ENCODE measurements at places on chromosomes 13 and 19.

- DNase-seq, result no peak
Observed at GRCh38 chr13:37647031-37647650, 48.6 kb upstream of the POSTN start.

GRCh38 chr13:20856650-20857049 lies 45.9 kb downstream of the XPO4 start:
- DNase-seq, result no peak

GRCh38 chr13:32600890-32601289 lies 14.6 kb downstream of the PDS5B start:
- DNase-seq, result no peak

- DNase-seq, result no peak
Observed at GRCh38 chr13:35057858-35058257, 115.8 kb downstream of the NBEA start.

GRCh38 chr13:52798770-52799430 lies 49.5 kb downstream of the PCDH8 start:
- DNase-seq, result no peak

GRCh38 chr13:51676739-51677138 lies 92.5 kb downstream of the WDFY2 start:
- DNase-seq, result no peak

DNA sequence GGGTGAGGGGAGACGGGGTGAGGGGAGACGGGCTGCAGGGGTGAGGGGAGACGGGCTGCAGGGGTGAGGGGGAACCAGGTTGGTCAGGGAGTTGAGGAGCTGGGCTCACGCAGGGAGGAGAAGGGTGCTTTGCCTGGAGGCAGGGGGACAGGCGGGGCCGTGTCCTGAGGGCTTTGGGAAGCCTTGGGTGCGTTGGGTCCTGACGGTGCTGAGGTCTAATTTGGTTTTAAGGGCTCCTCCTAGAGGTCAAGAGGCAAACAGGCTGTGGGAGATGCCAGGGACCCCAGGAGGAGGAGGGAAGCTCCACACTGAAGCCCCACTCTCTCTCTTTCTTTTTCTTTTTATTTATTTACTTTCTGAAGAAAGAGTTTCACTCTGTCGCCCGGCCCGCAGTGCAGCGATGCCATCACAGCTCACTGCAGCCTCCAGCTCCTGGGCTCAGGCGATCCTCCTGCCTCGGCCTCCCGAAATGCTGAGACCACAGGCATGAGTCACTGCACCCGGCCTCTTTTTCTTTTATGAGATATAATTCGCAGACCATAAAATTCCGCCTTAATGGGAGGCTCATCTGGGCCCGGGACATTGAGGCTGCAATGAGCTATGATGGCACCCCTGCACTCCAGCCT lies 9.3 kb upstream of the MISP start:
- DNase-seq, result no peak

DNA sequence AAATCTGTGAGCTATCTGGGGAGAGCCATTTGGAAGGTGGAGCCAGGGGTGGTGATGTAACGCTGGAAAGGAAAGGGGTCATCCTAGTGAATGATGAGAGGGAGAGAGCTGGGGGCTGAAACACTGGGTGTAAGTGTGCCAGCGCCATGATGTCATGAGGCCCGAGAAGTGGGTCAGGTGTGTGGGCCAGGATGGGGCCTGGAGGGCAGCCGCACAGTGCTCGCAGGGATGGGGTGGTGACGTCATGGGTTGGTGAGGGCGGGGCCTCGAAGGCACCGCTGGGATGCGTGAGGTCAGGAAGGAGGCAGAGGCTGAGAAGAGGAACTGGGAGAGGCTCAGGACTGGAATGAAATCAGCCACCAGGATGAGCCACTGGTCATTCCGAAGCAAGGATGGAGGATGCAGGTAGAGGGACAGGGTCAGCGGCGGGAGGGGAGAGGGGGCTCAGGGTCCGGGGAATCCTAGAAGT lies 4.4 kb downstream of the CCDC61 start:
- DNase-seq, result no peak

DNA sequence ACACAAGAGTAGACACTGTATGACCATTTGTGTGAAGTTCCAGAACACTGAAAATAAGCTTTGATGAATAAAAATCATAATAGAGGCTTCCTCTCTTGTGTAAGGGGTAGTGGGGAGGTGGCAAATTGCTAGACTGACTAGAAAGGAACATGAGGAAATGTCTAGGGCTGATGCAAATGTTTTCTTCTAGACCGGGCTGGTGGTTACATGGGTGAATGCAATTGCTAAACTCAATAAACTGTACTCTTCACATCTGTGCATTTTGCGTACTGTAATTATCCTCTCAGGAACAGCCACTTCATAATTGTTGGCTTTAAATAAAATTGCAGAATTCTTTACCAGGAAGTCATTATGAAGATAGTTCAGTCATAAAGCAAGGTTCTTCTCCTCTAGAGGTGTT lies 5.2 kb upstream of the KBTBD7 start:
- DNase-seq, result no peak

DNA sequence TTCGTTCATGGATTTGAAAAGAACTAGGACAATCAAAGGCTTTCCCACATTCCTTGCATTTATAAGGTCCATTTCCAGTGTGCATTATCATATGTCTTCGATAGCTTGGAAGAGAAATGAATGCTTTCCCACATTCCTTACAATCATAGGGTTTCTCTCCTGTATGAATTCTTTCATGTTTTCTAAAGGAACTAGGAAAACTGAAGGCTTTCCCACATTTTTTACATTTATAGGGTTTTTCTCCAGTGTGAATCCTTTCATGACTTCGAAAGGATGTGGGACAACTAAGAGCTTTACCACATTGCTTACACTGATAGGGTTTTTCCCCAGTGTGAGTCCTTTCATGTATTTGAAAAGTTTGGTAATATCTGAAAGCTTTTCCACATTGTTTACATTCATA lies 19.8 kb downstream of the ZNF709 start:
- DNase-seq, result no peak

- DNase-seq, result no peak
Observed at GRCh38 chr19:40513345-40513678, 46.5 kb downstream of the SPTBN4 start.

- no peak for DNase-seq
Observed at GRCh38 chr13:73572824-73573223, 514.0 kb downstream of the KLF5 start.

DNA sequence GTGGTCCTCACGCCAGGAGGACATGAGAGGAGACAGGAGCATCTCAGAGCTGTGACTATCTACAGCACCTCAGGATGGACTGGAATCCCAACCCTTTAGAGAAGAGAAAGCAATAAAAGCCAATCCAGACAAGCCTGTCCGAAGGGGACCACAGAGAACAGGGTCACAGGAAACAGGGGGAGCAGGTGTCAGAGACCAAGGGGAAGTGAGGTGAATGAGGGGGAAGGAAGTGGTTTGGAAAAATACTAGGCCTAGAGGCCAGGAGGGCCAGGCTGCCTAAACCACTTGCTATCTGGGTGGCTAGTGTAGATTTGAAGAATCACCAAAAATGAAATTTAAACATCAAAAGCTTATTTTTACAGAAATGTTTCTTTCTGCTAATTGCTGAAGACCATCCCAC lies 16.2 kb downstream of the TMTC4 start:
- no peak for DNase-seq

DNA sequence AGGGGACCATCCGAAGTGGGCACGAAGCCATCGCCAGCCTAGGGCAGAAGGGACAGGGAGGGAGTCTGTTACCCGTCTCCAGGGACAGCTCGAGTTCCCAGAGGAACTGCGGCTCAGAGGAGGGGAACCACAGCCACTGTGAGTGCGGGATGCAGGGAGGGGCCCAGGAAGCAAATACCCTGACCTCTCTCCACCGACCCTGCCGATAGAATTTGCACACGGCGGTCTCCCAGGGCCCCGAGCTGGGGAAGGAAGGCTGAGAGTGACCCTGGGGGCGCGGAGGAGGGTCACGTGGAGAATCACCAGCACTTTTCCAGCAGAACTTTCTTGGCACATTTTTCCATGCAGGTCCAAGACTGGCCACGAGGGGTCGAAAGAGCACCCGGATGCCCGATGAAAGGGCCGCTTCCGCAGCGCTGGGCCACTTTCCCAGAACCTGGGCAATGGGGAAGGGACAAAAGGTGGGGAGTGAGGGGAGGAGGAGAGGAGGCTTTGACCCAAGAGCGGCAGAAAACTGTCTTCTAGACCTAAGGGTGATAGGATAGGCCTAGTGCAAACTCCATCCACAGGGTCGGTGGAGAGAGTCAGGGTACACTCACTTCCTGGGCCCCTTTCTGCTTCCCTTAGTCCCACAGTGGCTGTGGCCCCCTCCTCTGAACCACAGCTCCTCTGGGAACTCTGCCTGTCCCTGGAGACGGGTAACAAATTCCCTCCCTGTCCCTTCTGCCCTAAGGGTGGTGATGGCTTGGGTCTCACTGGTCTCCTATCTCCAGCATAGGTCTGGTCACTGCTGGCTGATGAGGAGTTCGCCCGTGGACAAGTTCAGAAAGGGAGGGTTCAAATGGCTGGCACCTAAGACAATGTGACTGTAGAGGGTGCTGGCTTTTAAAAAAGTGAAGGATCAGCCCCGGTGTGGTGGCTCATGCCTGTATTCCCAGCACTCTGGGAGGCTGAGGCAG lies 5.3 kb upstream of the GPR4 start:
- DNase-seq, result no peak

GRCh38 chr19:12773571-12773970 lies 1.8 kb downstream of the HOOK2 start:
- DNase-seq, result no peak

GRCh38 chr13:98942997-98943396 lies 34.9 kb downstream of the DOCK9 start:
- DNase-seq, result no peak

DNA sequence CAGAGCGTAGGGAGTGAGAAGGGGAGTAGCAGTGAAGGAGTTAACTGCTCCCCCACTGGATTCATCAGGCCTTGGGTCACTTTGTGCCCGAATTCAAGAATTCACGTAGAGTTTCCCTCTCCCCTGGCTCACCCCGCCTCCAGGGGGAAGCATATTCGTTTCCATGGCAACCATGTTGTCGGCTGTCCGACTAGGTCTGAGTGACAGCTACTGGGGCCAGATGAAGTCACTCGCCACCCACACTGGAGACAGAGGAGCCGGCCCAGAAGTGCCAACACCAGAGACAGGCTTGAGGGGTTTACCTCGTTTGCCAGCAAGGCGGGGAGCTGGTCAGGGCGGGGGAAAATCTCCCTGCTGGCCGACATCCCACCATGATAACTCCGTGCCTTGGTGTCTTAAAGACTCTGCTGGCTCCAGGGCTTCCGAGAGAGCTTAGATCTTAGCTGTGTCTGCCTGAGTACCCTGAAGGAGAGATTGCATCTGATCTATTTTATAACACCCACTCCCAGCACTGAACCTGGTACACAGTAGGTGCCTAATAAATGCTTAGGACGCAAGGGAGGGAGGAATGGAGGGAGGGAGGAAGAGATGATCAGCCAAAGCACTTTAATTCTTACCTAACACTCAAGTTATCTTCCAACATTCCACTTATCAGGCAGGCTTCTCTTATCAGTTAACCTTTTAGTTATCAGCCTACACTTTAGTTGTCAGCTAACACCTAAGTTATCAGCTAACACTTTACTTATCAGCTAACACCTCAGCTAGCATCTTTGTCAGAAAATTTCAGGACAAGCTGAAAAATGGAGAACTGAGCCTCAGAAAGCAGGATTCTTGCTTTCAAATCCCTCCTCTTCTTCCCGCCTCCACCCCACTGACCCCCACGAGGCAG lies 57.2 kb upstream of the ZNRF4 start:
- no peak for DNase-seq

- no peak for DNase-seq
Observed at GRCh38 chr13:111975539-111976473, 91.1 kb upstream of the SOX1 start.

DNA sequence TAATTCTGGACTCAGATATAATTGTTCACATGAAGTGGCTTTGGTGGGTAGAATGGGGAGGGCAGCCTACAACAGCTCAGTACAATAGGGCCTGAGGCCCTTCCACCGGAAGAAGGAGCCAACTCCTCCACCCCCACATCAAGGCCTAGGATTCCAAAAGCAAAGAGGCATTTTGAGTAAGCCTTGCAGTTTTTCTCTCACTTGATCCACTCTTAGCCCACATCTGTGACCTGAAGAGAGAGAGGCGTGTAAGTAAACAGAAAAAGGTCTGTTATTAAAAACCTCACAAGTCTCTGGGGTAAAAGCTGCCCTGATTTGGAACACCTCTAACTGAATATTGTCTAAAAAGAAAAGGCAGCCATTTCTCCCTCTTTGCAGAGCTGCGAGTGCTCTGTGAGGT lies 214.1 kb upstream of the KL start:
- DNase-seq, result no peak

GRCh38 chr13:37091835-37092234 lies 13.6 kb downstream of the CSNK1A1L start:
- DNase-seq, result no peak

- DNase-seq, result no peak
Observed at GRCh38 chr13:90272356-90272755, 1075.1 kb upstream of the MIR17HG start.

DNA sequence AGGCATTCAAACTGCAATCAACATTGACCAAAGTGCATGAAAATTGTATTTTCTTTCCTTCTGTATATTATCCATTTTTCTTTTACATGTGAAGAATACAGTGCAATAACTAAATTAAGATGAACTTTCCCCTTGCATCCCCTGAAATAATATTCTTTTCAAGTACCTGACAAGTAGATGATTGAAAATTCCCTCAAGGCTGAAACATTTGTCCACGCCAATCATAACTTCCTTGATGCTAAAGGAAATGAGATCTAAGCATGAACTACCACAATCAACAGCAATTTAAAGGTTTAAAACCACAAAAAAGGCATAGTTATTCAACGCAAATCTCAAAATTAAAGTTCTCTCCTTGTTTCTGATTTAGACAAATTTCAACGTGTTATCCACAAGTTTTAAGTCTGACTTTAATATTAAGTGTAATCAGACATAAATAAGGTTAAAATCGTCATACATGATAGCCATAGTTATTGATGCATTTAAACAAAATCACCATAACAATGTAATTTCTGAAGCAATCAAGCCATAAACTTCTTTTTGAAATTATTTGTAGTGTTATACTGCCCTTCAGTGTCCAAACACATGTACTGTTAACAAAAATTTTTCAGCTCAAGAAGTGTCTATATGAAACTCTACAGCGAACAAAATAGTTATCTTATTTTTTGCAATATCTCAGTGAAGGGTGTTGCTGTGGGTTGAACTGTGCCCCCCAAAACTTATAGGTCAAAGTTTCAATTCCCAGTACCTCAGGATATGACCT lies 169.5 kb downstream of the DCLK1 start:
- DNase-seq, result no peak

DNA sequence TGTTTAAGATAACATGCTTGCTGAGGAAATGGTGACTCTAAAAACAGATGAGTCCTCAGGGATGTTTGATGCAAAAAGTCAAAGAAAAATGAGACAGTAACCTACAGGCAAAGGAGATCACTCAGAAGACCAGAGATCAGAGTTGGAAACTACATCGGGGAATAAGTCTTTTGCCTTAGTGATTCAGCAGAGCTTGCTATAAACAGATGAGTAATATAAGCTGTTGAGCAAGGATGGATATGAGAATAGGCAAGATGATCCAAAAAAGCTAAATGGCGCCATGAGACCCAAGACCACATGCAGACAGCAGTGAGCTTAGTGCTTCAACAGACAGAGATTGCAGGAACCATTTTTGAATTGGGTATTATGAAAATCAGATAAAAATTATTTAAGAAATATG lies 168.6 kb downstream of the POSTN start:
- peak; percentile 62 for DNase-seq

GRCh38 chr19:55585658-55586339 lies 5.2 kb upstream of the ZNF579 start:
- DNase-seq, result no peak
